ENCODE measurements at places on chromosomes 11 and 22.
A peak's percentile ranks its signal among the peaks of the same experiment; 100 is the strongest.

- DNase-seq = no peak
These were observed 5.8 kb upstream of the SERPINH1 start for GRCh38 chr11:75556275-75556674.

DNA sequence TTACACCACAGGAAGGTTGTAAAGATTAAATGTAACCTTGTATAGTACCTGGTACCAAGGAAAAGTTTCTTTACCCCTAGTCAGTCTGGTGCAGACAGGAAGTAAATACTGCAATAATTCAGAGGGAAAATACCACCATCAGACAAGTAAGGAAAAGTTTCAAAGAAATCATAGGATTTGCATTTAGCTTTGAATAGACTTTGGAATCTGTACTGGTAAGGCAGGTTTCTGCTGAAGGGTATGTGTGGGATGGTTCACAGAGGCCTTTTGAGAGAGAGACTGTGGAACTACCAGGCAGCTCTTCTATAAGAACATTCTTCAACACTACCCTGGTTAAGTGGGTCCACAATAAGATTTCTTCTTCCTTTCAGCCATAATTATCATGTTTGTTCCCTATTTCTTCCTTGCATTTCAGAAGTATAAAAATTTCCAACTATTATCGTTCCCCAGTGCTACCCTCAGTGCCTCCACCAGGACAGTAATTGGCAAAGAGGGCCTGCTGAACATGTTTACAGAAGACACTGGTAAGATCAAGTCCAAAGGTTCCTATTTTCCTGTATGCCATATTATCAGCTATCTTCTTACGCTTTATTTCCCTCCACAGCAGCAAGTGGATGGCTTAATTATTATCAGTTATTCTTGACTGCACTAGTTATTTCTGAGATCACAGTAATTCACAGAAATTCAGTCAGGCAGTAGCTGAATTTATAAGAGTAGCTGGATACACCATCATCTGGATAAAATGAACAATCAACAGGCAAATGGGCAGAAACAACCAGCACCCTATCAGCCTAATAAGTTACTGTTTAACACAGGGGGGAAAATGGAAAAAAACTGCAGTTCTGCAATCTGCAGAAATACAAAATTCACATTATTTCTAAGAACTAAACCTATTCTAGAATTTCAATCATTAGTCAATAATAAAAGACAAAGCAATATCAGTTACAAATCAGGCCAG is 48.5 kb downstream of the PITPNB start:
- DNase-seq = no peak

DNA sequence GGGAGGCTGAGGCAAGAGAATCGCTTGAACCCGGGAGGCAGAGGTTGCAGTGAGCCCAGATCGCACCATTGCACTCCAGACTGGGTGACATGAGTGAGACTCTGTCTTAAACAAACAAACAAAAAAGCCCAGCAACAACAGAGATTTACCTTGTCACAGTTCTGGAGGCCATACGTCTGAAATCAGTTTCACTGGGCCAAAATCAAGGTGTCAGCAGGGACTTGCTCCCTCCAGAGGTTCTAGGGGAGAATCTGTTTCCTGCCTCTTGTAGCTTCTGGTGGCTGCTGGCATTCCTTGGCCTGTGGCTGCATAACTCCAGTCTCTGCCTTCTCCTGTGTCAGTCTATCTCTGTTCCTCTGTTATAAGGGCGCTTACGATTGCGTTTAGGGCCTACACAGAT is 1.5 kb downstream of the DDX10 start:
- no peak for DNase-seq

DNA sequence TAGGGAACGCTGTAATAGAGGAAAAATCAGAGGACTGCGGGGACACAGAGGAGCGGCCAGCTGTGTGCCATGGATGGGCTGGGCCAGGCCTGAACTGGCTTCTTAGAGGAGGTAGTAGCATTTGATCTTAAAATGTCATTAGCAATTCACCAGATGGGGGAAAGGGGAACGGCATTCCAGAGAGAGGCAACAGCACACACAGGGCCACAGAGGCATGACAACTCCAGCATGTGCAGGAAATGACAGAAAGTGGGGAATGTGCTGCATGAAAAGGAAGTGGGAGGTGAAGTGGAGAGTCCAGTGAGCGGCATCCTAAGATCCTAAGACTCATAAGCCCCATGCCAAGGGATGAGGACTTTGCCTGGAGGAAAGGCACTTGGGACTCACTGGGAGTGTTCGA is 69.0 kb downstream of the UBASH3B start:
- DNase-seq = no peak

DNA sequence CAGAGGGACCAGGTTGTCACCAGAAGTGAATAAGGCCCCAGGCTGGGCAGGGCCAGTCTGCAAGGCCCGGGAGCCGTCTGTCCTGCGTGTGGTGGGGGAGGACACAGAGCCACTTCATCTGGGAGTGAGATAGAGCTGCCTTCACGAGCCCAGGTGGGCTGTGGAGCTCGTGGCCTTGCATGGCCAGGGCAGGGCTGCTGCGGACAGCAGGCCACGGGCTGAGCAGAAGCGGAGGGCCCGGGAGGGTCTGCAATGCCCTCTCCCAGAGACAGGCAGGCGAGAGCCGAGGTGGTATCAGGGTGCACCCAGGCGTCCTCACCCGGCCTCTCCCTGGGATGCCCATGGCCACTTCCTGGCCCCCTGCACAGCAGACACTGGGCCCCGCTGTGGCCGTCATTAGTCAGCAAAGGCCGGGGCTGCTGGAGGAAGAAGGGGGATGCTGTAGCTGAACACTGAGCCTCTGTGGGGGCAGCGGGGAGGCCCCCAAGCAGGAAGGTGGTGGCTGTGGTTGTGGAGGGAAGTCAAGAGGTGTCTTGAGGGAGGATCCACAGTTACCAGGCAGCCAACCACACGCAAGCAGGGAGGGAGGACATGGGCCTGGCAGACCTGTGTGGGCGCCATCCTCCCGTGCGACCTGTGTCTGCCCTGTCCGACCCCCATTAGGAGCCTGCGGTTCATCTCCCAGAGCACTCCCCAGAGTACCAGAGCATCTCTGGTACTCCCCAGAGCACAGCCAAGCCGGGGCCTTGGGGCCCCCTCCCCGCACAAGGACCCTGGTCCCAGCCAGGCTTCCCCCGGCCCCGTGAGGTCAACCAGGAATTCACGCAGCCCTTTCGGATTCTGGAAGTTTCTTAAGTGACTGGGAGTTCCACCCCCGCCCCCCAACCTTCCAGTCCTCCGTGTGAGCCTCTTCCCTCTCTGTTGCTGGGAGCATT is 1109.5 kb downstream of the BRD1 start:
- DNase-seq = no peak

DNA sequence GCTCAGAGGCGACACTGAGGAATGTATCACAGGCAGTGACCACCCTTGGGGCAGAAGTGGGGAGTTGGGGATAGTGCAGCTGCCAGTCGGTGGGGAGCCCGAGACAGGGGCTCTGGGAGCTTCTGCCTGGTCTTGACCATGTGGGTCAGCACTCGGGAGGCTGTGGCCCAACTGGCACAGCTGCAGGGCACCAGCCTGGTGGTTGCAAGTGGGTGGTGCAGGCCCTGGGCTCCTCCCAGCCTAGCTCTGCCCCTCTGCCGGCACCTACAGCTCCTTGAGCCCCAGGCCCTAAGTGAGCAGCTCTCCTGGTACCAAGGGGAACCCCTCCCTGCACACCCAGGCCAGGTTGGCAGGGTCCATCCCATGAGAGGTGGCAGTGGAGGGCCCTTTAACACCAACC is 12.6 kb upstream of the RASL10A start:
- DNase-seq = peak; percentile 54

GRCh38 chr11:58980159-58980843 is 41.0 kb downstream of the GLYATL1 start:
- DNase-seq = no peak

DNA sequence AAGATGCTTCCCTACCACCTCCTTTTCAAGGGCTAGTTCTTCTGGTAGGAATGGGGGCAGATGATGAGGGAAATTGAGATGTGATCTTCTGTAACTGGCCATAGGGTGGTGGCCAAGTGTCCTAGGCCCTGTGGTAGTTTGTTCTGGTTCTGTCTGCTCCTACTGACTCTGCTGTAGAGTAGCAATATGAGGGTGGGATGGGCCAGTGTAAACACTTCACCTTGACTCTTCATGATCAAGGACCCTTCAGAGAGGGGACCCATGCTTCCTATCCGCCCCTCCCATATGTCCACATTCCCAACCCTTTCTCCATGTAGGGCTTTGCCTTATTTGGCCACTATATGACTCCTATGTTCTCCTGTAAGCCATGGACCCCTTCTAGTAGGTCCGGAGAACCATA is 230.3 kb upstream of the SESN3 start:
- DNase-seq = no peak

- DNase-seq = no peak
These were observed 5.3 kb downstream of the PHOX2A start for GRCh38 chr11:72238492-72239312.

DNA sequence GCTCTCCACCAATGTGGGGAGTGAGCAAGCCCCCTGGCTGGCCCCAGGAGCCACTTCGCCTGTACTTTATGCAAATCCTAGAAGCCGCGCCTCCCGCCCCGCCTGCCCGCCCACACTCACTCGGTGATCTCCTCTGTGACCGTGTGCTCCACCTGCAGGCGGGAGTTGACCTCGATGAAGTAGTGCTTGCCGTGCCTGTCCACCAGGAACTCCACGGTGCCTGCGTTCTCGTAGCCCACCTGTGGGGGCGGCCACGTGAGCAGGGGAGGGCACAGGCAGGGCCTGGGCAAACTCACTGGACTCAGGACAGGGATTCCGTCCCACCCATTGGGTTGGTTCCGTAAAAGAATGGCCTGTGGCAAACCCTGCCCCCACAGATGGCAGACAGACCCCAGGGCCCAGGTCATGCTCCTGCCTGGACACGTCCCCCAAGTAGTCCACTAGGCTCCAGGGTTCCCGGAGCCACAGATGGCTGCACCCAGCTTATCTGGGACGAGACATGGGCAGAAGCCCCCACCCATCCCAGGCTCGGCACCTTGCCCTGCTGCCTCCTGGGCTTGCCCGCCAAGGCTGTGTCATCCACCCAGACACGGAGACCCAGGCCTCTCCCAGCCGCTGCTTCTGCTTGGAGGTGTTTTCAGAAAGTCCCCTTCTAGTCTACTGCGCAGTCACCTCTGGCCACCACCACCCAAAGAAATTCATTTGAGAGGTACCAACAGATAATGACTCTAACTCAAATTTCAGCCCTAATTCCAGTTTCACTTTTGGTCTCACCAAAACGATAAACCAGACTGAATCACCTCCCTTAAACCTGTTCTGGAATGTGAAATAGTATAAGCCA is 12.1 kb downstream of the LRFN4 start:
- no peak for DNase-seq

DNA sequence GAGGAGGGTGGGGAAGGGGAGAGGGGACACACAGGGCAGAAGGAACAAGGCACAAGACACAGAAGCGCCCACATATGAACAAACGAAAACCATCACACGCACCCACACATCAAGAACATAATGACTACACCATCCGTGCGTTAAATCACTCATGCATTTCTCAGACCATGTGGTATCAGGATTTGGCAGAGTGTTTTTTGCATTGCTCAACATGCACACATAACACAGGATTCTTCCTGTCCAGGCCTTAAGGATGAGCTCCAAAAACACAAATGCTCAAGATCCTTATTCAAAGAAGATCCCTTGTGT is 309.5 kb downstream of the CADM1 start:
- peak; percentile 88 for DNase-seq

DNA sequence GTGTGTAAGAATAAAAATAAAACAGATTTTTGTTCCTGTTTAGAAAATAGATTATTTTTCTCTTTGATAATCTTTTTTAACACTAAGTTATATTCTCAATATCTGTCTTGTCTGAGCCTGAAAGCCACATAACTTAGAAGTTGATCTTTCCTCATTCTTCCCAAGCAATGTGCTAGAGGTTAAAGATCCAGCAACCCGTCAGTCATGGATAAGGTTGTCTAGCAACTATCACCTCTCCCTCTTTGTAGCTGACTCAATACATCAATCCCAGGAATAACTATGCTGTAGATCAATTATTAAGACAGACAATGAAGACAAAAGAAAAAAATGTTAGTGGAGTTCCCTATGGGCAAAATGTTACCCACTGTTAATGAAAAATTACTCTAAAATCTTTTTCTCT is 813.1 kb upstream of the CCDC179 start:
- DNase-seq = no peak

GRCh38 chr11:68401856-68402255 is 58.7 kb upstream of the PPP6R3 start:
- DNase-seq = no peak
